Stimulated activated naive CD8-positive, alpha-beta T cell treated with anti-CD3 and anti-CD28 coated beads, Interleukin-15, Interleukin-2, amounts not matched to agents 100 U/mL and 50 U/mL, for 24 hours (primary cell): ENCODE measurements at places on chromosomes 11 and 22.

GRCh38 chr11:117219995-117220394 is 11.9 kb downstream of the PCSK7 start:
- DNase-seq, result no peak

- DNase-seq, result no peak
Observed at GRCh38 chr11:71947498-71947897, 18.7 kb downstream of the RNF121 start.

GRCh38 chr11:14424096-14424495 is 65.1 kb upstream of the RRAS2 start:
- DNase-seq, result no peak

- no peak for DNase-seq
Observed at GRCh38 chr11:119671051-119671450, 57.9 kb downstream of the NECTIN1 start.

DNA sequence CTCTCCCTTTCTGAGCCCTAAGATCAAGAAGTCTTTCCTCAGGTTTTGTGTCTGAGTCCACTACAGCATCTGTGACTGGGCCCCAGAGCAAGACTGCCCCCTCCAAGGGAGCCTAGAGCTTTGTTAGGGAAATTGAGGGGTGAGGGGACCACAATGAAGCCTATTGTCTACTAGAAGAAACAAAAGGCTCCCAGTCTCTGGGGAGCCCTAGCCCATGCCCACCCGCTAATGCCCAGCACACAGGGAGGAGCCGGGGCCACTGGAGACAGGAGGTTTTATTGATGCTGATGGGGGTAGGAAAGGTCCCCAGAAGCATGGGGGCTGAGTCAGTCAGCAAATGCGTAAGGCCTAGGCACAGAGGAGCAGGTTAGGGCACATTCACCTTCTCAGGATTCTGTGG is 14.0 kb downstream of the RHOG start:
- DNase-seq, result no peak

DNA sequence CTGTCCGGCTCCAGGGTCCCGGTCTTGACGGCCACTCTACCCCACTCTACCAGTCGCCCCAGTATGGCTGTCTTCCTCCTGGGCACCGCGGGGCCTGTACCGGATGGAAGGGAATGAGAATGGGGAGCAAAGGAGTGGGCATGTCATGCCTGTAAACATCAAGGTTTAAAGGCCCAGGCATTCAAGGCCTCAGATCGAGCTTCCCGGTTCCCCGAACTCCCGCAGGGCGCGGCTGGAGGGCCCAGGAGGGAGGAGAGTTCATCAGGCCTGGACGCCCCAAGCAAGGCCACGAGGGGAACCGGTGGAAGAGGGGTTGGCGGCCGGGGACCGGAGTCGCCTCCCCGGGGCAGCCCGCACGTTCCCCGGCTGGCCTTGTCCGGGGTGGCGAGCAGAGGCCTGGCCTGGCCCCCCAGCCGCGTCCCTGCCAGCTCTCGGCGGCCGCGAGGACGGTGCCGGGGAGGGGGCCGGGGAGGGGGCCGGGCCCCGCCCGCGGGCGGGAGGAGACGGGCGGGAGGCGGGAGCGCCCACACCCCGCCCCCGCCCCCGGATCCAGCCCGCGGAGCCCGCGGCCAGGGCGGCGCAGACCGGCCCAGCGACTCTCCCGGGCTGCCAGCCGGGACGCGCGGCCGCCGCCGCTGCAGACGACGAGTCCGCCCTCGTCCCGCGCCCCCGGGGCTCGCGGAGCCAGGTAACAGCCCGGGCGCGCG is at the start of gene CDC42EP1:
Gene CDC42EP1 (plus strand): TSS at position 580 of the 707 bp plus-strand sequence. CDS start 5,870 bp downstream, outside the sequence.
- DNase-seq, result no peak

DNA sequence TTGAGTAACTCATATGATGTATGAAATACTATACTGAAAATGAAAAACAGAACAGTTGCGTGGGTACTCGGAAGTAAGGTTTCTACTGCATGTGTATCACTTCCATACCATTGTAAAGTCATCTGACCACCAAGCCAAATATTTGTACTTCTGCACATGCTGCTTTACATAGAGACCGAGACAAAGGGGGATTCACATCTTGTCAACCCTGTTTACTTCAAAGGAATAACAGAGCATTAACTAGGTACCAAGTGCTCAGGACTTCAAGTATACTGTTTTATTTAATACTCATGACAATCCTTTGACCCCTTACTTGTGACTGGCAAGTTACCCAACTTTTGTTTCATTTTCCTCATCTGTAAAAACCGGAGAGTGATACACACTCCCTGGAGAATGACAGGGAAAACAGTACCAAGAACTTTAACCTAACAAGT is 9.9 kb downstream of the MAPK1 start:
- no peak for DNase-seq
